ENCODE measurements at places on chromosomes 11 and 22.

GRCh38 chr11:83427501-83427900, 141.3 kb upstream of the CCDC90B start:
- H3K4me3 ChIP-seq: no peak overlapping the region
- no peaks in the 10 kb centered on the region for H3K36me3 ChIP-seq
- no peaks in the 10 kb centered on the region for H3K4me1 ChIP-seq
- H3K27ac ChIP-seq: no peak overlapping the region

- H3K27ac ChIP-seq: no peak overlapping the region
- no peak for DNase-seq
- H3K36me3 ChIP-seq: no peaks in the 10 kb centered on the region
- H3K4me3 ChIP-seq: no peak overlapping the region
- H3K27me3 ChIP-seq: peaks cover 6% of the 10 kb centered on the region
- H3K4me1 ChIP-seq: no peaks in the 10 kb centered on the region
Observed at GRCh38 chr22:49322861-49323622, 504.6 kb downstream of the BRD1 start.

GRCh38 chr11:65917434-65918210, 1.2 kb downstream of the C11orf68 start:
- H3K27ac ChIP-seq: peak overlapping the region; percentile 81
- DNase-seq: no peak
- H3K36me3 ChIP-seq: peaks cover 18% of the 10 kb centered on the region
- no peaks in the 10 kb centered on the region for H3K27me3 ChIP-seq
- peaks cover 53% of the 10 kb centered on the region for H3K4me1 ChIP-seq

DNA sequence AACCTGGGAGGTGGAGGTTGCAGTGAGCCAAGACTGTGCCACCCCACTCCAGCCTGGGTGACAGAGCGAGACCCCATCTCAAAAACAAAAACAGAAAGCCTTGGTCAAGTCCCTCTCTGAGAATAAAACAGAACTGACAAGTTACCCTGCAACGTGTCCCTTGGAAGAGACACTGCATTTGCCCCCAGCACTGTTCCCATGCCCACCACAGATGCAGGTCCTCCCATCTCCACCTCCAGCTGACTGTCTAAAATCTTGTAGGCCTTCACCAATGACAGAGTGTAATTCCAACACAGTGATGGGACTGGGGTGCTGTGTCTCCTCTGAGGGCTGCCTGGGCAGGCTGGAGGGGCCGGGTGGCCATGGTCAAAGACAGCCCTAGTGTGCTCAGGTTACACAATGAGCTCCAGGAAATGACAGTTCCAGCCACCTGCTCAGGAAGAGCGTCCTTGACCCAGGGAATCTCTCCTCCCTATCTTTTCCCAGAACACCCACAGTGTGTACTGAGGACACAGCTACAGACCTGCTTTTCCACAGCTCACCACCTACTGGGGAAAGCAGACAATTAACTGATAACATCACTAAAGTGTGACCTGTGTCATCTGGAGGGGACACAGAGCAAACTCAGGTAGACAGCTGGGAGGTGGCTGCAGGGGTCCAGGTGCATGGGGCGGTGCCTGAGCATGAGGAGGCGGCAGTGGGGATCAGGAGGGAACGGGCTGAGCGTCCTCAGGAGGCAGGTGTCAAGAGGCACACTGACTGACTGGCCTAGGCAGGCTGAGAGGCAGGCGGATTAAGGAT, 56.4 kb downstream of the ARFGAP3 start:
- H3K27ac ChIP-seq: no peak overlapping the region
- H3K4me1 ChIP-seq: no peaks in the 10 kb centered on the region
- H3K27me3 ChIP-seq: no peaks in the 10 kb centered on the region
- H3K36me3 ChIP-seq: peaks cover 59% of the 10 kb centered on the region
- DNase-seq: no peak

- DNase-seq: no peak
- H3K27me3 ChIP-seq: no peaks in the 10 kb centered on the region
- H3K4me3 ChIP-seq: no peak overlapping the region
Observed at GRCh38 chr11:119263352-119263940, 53.5 kb downstream of the MCAM start.

DNA sequence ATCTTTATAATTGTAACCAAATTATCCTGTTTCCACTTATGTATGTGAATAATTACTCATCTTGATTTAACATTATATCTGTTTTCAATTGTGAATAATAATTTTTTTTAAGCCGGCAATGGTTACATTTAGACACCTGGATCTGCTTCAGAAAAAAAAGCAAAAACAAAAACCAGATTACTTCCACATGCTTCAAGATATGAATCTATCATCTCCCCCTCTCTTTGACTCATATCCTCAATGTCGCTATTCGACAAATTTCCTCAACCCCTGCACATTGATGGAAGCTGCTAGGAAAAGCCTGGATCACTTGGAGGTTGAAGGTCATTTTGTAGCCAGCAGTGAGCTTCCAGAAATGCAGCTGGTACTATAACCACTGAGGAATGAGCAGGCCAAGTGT, 42.7 kb downstream of the SLC1A2 start:
- H3K4me3 ChIP-seq: no peak overlapping the region
- DNase-seq: no peak
- no peaks in the 10 kb centered on the region for H3K27me3 ChIP-seq
- H3K27ac ChIP-seq: no peak overlapping the region
- H3K36me3 ChIP-seq: no peaks in the 10 kb centered on the region

- no peak overlapping the region for H3K27ac ChIP-seq
- peaks cover 19% of the 10 kb centered on the region for H3K27me3 ChIP-seq
- no peaks in the 10 kb centered on the region for H3K4me1 ChIP-seq
Observed at GRCh38 chr11:75152090-75152489, 1.2 kb downstream of the SLCO2B1 start.

DNA sequence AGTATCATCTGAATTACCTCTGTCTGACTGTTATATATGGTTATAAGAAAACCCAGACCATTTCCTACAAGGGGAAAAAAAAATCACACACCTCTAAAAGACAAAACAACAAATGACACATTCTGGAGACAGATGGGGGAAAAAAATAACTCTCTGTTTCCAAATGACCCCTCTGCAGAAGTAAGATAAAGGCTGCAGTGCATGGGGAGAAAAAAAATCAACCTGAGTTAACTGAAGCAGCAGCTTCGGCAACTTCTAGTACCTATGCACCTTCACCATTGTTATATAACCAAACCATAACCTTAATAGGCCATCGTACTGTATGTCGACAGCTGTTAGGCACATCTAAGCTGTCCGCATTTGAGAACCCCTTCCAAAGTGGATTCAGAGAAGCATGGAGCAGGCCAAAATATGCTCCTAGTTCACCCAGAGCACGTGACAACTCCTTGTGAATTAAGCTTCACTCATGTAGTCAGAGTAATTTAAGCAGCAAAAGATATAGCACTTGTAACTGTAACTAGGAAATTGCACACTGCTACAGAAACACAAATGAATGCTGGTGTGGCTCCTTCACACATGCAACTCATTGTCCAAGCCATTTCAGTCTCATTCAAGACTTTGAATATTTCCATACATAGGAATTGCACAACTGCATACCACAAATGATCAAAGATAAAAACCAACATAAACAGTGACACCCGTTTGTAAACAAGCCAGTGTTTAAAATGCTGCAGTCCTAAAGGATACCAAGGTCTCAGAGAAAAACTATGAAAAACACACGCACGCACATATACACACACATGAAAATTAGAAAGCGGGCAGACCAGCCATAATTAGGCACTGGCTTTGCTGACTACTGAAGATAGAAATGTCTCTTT, 2.7 kb downstream of the SIK3 start:
- H3K4me1 ChIP-seq: peaks cover 78% of the 10 kb centered on the region
- H3K4me3 ChIP-seq: peak overlapping the region; percentile 95
- H3K36me3 ChIP-seq: peaks cover 18% of the 10 kb centered on the region
- H3K27ac ChIP-seq: peak overlapping the region; percentile 94

DNA sequence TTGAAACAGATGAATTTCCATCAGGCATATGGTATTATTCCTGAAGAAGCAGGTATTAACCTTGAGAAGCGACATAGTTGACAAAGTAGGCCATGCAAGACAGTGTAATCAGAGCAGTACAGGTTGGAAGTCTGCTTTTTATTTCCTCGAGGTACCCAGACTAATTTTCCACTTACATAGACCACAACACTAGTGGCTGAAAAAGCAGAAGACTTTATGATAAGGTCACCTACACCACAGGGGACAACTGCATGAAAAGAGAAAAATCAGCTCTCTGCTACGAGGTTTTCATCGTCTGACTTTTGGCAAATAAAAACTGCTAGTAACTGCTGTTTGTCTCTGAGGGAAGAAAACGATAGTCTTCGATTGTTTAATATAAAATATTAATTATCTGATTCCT, 77.5 kb downstream of the CNTN5 start:
- no peak overlapping the region for H3K4me3 ChIP-seq
- no peak overlapping the region for H3K27ac ChIP-seq
- H3K36me3 ChIP-seq: no peaks in the 10 kb centered on the region
- H3K4me1 ChIP-seq: no peaks in the 10 kb centered on the region
- no peak for DNase-seq

DNA sequence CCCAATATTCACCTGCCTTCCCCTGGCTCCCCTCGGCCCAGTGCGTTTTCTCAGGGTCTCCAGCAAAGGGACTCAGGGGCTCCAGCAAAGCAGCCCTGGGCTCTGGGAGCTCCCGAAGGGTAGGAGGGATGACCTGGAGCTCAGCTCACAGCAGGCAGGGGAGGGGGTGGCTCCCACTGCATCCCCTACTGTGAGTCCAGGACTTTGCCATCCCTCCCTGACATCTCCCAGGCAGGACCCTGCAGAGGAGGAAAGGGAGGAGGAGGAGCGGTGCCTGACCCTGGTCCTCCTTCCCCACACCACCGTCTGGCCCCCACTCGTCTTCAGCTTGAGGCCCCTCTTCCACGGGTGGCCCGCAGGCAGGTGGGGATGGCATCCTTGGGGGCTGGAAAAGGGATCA, 5.0 kb downstream of the CABP7 start:
- no peak for DNase-seq
- H3K4me3 ChIP-seq: no peak overlapping the region
- H3K27ac ChIP-seq: no peak overlapping the region
- peaks cover 10% of the 10 kb centered on the region for H3K27me3 ChIP-seq
- no peaks in the 10 kb centered on the region for H3K36me3 ChIP-seq

- no peak overlapping the region for H3K27ac ChIP-seq
- peaks cover 62% of the 10 kb centered on the region for H3K4me1 ChIP-seq
- no peak overlapping the region for H3K4me3 ChIP-seq
- peaks cover 6% of the 10 kb centered on the region for H3K27me3 ChIP-seq
- no peaks in the 10 kb centered on the region for H3K36me3 ChIP-seq
Observed at GRCh38 chr11:122721201-122721963, 65.9 kb downstream of the UBASH3B start.

DNA sequence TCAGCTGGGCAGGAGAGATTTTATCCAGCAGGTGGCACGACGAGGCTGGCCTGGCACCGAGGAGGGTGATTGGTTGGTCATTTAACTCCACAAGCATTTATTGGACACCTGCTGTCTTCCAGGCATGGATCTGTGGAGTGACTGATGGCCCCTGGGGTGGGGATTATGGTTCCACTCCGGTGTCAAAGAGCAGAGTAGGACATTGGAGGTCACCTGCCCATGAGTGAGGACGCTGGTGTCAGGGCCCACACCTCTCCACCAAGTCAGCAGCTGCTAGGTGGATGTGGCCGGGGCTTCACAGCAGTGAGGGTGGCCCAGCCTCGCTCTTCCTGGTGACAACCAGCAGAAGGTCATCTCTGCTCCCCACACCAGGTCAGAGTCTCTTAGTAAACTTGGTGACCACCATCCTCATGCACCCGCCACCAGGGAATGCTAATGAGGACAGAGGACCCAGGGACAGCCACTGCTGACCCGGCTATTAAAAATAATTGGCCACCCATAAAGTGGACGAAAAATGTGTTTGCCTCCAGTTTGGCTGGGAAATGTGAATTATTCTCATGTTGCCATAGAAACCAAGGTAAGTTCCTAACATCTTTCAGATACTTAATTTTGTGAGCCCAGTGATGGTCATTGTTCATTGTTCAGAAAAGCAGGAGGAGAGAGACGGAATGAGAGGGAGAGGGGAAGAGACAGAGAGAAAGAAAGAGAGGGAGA, 428.7 kb downstream of the TBC1D22A start:
- H3K27me3 ChIP-seq: no peaks in the 10 kb centered on the region
- H3K4me1 ChIP-seq: no peaks in the 10 kb centered on the region
- no peak overlapping the region for H3K27ac ChIP-seq
- H3K4me3 ChIP-seq: no peak overlapping the region
- H3K36me3 ChIP-seq: no peaks in the 10 kb centered on the region

DNA sequence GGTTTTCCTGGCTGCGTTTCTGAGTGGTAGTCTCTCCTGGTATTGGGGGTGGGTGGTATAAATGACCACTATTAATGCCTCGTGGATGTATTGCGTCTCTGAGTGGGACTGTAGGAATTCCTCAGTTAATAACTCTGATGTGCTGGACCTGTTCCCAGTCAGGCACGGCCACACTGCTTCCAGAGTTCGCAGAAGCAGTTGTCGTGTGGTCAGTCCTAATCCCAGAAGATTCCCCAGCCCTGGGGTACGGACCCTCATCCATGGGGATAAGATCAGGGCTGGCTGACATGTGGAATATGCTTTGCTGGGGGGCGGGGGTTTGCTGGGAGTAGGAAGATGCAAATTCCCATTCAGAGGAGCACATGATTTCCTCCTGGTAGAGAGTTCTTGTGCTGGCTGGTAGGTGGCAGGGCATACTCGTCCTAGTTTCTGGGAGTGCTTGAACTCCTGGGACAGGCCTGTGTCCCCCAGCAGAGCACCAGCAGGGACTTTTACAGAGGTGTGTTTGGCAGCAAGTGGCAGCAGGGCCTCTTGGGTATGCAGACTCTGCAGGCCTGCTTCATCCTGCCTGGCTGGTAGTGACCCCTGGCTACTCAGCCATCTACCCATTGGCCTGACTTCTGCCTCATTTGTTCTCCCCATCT, 157.4 kb downstream of the NAV2 start:
- no peaks in the 10 kb centered on the region for H3K36me3 ChIP-seq
- no peaks in the 10 kb centered on the region for H3K27me3 ChIP-seq
- no peaks in the 10 kb centered on the region for H3K4me1 ChIP-seq
- no peak overlapping the region for H3K4me3 ChIP-seq
- no peak overlapping the region for H3K27ac ChIP-seq
- no peak for DNase-seq

Measured in activated B cell treated with CpG ODN at 0.5 μM for 24 hours (primary cell).